Activated naive CD4-positive, alpha-beta T cell treated with anti-CD3 and anti-CD28 coated beads, Interleukin-2, amount 10 ng/mL, durations not matched to agents 7 days and 5 days (primary cell): ENCODE measurements at places on chromosomes 7 and 10.

DNA sequence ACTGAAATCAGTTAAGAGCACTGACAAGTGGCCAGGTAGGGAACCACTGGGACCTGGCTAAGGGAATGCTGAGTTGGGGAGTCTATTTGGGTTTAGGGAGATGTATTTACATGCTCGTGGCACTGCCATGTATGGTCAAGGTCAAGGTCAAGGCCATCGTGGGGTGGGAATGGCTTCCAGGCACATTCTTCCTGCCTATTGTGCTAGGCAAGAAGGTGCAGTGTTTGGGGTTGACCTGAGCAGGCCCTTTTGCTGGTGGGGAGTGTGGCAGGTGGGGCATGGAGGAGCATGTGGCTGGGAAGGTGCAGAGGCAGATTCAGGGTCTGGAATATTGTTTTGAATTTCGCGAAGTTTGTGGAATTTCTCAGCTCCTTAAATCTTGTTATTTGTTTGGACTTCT is 17.8 kb downstream of the FAM241B start:
- H3K36me3 ChIP-seq: no peaks in the 10 kb centered on the region
- H3K27ac ChIP-seq: no peak overlapping the region
- peaks cover 24% of the 10 kb centered on the region for H3K4me1 ChIP-seq
- H3K27me3 ChIP-seq: peaks cover 16% of the 10 kb centered on the region

DNA sequence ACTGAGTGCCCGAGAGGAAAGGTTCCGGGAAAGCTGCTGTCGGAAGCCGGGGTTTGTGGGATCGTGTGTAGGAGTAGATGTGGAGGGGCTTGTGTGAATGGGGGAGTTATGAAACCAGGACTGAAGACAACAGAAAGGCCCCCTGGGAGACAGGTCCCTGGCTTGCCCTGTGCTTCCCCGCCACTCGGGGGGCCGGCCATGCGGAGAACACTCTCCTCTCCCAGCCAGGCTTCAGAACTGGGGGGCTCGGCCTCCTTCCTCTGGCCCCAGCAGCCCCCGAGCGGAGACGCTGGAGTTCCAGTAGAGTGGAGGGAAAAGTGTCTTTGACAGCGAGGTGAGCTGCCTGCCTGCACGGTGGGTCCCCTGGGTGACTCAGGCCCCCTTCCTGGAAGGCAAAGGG is 185.0 kb downstream of the MGMT start:
- H3K4me3 ChIP-seq: no peak overlapping the region
- no peak for DNase-seq
- no peaks in the 10 kb centered on the region for H3K36me3 ChIP-seq
- no peaks in the 10 kb centered on the region for H3K27me3 ChIP-seq
- no peaks in the 10 kb centered on the region for H3K4me1 ChIP-seq
- H3K27ac ChIP-seq: no peak overlapping the region

DNA sequence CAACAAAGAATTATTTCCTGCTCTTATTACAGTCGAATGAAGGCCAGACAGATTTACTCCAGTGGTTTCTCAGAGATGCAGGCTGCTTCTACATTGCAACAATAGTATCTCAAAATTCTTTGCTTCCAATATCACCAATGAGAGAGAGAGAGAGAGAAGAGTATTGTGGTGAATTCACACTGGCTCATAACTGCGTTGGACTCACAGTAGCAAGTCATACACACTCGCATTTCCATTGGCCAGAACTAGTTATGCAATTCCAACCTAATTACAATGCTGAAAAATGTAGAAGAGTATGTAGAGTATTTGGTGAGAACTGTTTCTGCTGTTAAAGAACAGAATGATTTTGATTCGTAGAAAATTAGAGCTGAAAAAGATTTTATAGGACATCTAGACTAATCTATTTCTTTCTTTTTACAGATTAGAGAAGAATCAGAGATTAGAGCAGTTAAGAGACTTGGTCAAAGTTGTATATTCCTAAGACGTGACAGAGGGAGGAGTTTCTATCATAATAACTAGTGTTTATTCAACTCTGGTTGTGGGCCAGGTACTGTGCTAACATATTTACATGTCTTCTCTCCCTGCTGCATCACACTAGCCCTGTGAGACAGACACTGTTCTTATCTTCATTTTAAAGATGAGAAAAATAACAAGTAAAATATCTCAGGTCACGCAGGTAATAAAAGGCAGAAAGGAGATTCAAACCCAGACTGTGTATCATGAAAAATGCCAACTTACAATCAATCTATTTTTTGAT is 34.6 kb upstream of the PDK4 start:
- no peak for DNase-seq
- H3K27ac ChIP-seq: no peak overlapping the region
- no peak overlapping the region for H3K4me3 ChIP-seq
- no peaks in the 10 kb centered on the region for H3K4me1 ChIP-seq
- H3K27me3 ChIP-seq: no peaks in the 10 kb centered on the region
- H3K36me3 ChIP-seq: no peaks in the 10 kb centered on the region

GRCh38 chr10:104424719-104425118 is 71.1 kb downstream of the CFAP58 start:
- no peak overlapping the region for H3K27ac ChIP-seq
- no peak for DNase-seq
- no peak overlapping the region for H3K4me3 ChIP-seq
- peaks cover 6% of the 10 kb centered on the region for H3K27me3 ChIP-seq

GRCh38 chr10:117503244-117504205 is 39.0 kb upstream of the EMX2 start:
- H3K4me1 ChIP-seq: no peaks in the 10 kb centered on the region
- no peaks in the 10 kb centered on the region for H3K36me3 ChIP-seq
- H3K4me3 ChIP-seq: no peak overlapping the region
- H3K27me3 ChIP-seq: peaks cover 18% of the 10 kb centered on the region
- no peak overlapping the region for H3K27ac ChIP-seq

- DNase-seq: no peak
- H3K36me3 ChIP-seq: no peaks in the 10 kb centered on the region
- no peaks in the 10 kb centered on the region for H3K4me1 ChIP-seq
- peaks cover 14% of the 10 kb centered on the region for H3K27me3 ChIP-seq
Measured at GRCh38 chr7:988426-988911, 5.5 kb downstream of the CYP2W1 start.

- H3K27me3 ChIP-seq: peaks cover 19% of the 10 kb centered on the region
- no peak for DNase-seq
- peaks cover 22% of the 10 kb centered on the region for H3K36me3 ChIP-seq
Measured at GRCh38 chr10:7513455-7513854, 102.6 kb upstream of the SFMBT2 start.

GRCh38 chr7:64098-64915 is 128.1 kb upstream of the FAM20C start:
- no peaks in the 10 kb centered on the region for H3K27me3 ChIP-seq
- peak; percentile 36 for DNase-seq
- H3K4me3 ChIP-seq: no peak overlapping the region
- H3K4me1 ChIP-seq: no peaks in the 10 kb centered on the region

DNA sequence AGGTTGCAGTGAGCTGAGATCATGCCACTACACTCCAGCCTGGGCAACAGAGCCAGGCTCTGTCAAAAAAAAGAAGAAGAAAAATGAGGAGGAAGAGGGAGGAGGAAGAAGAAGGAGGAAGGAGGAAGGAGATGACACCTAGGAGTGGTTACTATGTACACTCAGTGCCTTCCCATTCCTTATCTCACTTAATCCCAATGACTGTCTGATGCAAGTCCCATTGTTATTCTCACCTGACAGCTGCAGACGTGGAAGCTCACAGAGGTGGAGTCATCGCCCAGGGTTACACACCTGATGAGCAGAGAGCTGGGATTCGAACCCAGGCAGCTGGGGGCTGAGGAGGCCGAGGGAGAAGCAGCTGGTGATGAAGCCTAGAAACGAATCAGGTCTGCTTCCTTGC is 258.8 kb downstream of the SNX10 start:
- H3K4me1 ChIP-seq: no peaks in the 10 kb centered on the region
- peaks cover 36% of the 10 kb centered on the region for H3K27me3 ChIP-seq
- H3K36me3 ChIP-seq: no peaks in the 10 kb centered on the region
- no peak for DNase-seq

- DNase-seq: no peak
- no peaks in the 10 kb centered on the region for H3K27me3 ChIP-seq
- H3K4me1 ChIP-seq: no peaks in the 10 kb centered on the region
- no peak overlapping the region for H3K27ac ChIP-seq
- no peak overlapping the region for H3K4me3 ChIP-seq
Measured at GRCh38 chr10:119420950-119421875, 121.3 kb downstream of the RGS10 start.

DNA sequence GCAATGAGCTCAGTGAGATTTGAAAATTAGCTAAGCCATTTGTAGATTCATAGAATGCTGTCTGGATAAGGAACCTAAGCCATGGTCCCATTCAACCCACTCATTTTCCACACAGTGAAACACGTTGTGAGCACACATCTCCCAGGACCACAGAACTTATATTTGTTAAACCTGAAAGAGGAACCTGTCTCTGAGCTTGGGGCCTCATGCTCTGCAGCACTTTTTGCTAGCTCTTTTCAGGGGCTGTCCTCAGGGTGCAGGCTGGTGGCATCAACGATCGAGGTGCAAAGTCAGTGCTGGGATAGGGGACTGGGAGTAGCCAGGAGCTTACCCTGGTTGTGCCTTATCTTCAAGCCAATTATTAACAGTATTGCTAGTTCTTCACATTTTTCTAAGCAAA is 11.9 kb downstream of the HECW1 start:
- no peaks in the 10 kb centered on the region for H3K4me1 ChIP-seq
- DNase-seq: no peak
- H3K27me3 ChIP-seq: no peaks in the 10 kb centered on the region
- H3K27ac ChIP-seq: no peak overlapping the region
- no peak overlapping the region for H3K4me3 ChIP-seq

DNA sequence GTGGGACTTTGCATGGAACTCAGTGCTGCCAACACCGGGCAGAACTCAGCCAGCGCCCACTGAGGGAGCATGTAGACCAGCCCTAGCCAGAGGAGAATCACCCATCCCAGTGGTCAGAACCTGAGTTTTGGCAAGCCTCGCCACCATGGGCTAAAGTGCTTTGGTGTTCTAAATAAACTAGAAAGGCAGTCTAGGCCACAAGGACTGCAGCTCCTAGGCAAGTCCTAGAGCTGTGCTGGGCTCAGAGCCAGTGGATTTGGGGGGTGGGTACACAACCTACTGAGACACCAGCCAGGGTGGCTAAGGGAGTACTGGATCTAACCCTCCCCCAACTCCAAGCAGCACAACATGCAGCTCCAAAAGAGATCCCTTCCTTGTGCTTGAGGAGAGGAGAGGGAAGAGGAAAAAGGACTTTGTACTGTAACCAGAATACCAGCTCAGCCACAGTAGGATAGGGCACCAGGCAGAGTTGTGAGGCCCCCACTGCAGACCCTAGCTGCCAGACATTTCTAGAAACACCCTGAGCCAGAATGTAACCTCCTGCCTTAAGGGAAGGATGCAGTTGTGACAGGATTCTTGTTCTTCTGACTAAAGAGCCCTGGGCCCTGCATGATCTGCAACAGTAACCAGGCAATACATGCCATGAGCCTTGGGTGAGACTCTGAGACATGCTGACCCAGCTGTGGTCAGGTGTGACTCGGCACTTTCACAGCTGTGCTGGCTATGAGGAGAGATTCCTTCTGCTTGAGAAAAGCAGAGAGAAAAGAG is 24.4 kb downstream of the GSDME start:
- no peak overlapping the region for H3K4me3 ChIP-seq
- no peaks in the 10 kb centered on the region for H3K36me3 ChIP-seq
- no peak for DNase-seq
- peaks cover 12% of the 10 kb centered on the region for H3K4me1 ChIP-seq

- no peak overlapping the region for H3K4me3 ChIP-seq
- no peaks in the 10 kb centered on the region for H3K4me1 ChIP-seq
- H3K27ac ChIP-seq: no peak overlapping the region
- H3K27me3 ChIP-seq: peaks cover 32% of the 10 kb centered on the region
- no peaks in the 10 kb centered on the region for H3K36me3 ChIP-seq
- DNase-seq: no peak
Measured at GRCh38 chr10:96462606-96463151, 51.0 kb downstream of the TLL2 start.

- no peaks in the 10 kb centered on the region for H3K27me3 ChIP-seq
- peaks cover 80% of the 10 kb centered on the region for H3K4me1 ChIP-seq
- peak overlapping the region; percentile 3 for H3K4me3 ChIP-seq
- peak overlapping the region; percentile 78 for H3K27ac ChIP-seq
Measured at GRCh38 chr7:2980401-2981102, 63.1 kb downstream of the CARD11 start.

- H3K4me3 ChIP-seq: no peak overlapping the region
- H3K27ac ChIP-seq: no peak overlapping the region
- no peaks in the 10 kb centered on the region for H3K4me1 ChIP-seq
Measured at GRCh38 chr7:102320181-102320580, 33.5 kb downstream of the SH2B2 start.

GRCh38 chr7:50304129-50304910 is at the start of gene IKZF1:
Gene IKZF1 (plus strand): TSS chr7:50304716. CDS start chr7:50319062, 14,346 bp downstream.
- peaks cover 9% of the 10 kb centered on the region for H3K27me3 ChIP-seq
- peak within 1 kb of the TSS; percentile 99 for H3K27ac ChIP-seq
- H3K4me3 ChIP-seq: peak within 1 kb of the TSS; percentile 99
- peaks cover 40% of the 10 kb centered on the region for H3K4me1 ChIP-seq
- peaks cover 45% of the 10 kb centered on the region for H3K36me3 ChIP-seq

DNA sequence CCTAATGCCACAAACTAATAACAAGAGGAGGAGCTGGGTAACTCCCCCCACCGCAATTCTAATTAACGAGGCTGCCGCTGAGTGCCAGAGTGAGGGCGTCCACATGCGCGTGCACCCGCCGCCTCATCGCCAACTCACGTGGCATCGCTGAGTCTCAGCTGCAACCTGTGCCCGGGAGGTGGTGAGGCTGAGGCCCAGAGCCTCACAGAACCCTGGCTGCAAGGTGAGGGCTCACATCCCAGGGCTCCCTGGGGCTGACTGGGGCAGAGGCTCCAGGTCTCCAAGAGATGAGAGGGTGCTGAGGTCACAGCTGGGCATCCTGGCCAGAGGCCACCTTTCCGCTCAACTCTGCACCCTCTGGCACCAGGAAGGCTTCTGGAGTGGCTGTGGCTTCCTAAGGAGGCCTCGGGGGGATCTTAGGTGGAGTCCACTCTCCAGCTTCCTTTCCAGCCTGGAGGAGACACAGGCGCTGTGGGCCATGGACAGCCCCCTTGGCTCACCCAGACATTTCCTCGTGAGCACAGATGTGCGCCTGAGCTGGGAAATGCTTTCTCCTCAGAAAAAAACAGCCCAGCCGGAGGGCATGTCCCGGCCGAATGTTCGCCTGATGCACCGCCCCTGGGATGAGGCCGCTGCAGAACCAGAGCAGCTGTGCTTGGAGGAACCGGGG is 242.6 kb downstream of the MAD1L1 start:
- H3K27ac ChIP-seq: no peak overlapping the region
- peaks cover 15% of the 10 kb centered on the region for H3K36me3 ChIP-seq
- peaks cover 27% of the 10 kb centered on the region for H3K4me1 ChIP-seq
- no peaks in the 10 kb centered on the region for H3K27me3 ChIP-seq
- no peak for DNase-seq

DNA sequence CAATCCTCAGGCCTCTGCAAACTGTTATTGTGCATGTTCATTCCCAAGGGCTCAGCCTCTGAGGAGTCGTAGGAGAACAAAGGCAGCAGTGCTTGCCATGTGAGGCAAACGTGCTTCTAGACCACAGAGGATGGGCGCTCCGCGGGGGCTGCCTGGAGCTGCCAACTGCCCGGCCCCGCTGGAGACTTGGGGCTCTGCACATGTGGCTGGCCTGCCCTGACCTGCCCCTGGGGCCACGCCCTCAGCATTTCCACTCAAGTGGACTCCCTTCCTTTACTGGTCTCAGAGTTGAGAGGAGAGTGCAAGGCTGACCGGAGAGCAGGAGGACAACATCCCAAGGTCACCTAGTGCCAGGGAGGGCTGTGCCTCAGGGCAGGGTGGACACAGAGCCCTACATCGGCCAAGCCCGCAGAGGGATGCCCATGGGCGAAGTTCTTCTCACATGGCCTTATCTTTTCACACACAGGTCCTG is 222.3 kb upstream of the ZNF32 start:
- H3K27me3 ChIP-seq: peaks cover 13% of the 10 kb centered on the region
- H3K36me3 ChIP-seq: no peaks in the 10 kb centered on the region
- no peak overlapping the region for H3K4me3 ChIP-seq
- H3K4me1 ChIP-seq: no peaks in the 10 kb centered on the region
- H3K27ac ChIP-seq: no peak overlapping the region
- DNase-seq: no peak
